ENCODE measurements at places on chromosomes 5 and 9. TPM values are rescaled to one million over a fixed set of nuclear protein-coding genes. Genes with fewer than 3 reads are reported as not detected.

Gene FYB1
- 0.09 TPM for polyA plus RNA-seq

Gene CYLC2
- polyA plus RNA-seq = not detected

Gene ADAMTS6
- 28.0 TPM for polyA plus RNA-seq

Gene TEX48
- not detected for polyA plus RNA-seq

Gene SLC46A2
- polyA plus RNA-seq = not detected

Gene PAM
- polyA plus RNA-seq = 389 TPM

Gene PSMD5
- polyA plus RNA-seq = 37.7 TPM

Gene MARVELD2
- polyA plus RNA-seq = 0.88 TPM

Gene HTR4
- not detected for polyA plus RNA-seq

Gene F2RL2
- 60.8 TPM for polyA plus RNA-seq

Gene CARD9
- polyA plus RNA-seq = 21.3 TPM

Gene PCDHA1
- 0.04 TPM for polyA plus RNA-seq

Gene PCDHB14
- 0.42 TPM for polyA plus RNA-seq

Gene SLC1A1
- polyA plus RNA-seq = 8.8 TPM

Gene TAF11L8
- polyA plus RNA-seq = not detected

Gene GAS1
- 30.9 TPM for polyA plus RNA-seq

Gene INSL4
- polyA plus RNA-seq = not detected

Gene MSX2
- polyA plus RNA-seq = 1.4 TPM

Gene SPINK4
- not detected for polyA plus RNA-seq

Gene LAMC3
- not detected for polyA plus RNA-seq
